Hematopoietic multipotent progenitor cell treated with erythropoietin and hydrocortisone succinate and interleukin-3 and kit ligand, for 4 days (in vitro differentiated cells): ENCODE measurements at places on chromosomes 6 and 20.
A peak's percentile ranks its signal among the peaks of the same experiment; 100 is the strongest.

DNA sequence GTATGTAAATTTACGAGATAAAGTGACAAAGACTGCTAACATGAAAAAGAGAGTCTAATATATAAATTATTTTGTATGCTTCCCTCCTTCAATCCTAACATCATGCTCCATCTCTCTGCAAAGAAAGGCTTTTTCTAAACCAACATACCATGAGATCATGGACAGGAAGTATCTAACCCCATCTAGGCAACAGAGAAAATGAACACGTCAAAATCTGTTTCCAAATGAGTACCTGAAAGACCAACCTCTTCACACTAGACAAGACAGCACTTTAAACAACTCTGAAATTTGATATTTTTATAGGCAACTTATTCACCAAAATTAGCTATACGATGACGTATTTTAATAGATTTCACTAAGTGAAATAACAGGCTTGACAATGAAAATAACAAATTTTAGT lies 54.6 kb downstream of the MAN1A1 start:
- DNase-seq, result no peak

DNA sequence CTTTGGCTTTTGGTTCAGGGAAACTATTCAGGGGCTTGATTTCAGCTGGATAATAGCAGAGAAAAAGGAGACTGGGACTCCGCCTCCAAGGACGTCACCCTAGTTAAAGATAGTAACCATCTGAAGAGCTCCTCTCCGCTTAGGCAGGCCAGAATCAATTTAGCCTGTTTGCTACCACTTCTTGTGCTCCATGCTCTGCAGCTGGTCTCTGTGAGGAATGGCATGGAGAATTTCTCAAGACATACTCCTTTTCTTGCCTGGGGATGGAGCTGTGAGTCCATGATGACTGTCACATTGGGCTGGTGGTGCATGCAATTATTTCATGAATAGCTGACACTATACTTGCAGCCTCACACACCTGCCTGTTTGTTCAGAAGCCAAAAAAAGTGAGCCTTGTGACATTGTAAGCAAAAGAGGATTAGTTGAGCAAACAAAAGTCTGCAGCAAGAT lies 61.4 kb downstream of the TXLNB start:
- DNase-seq, result peak; percentile 48

DNA sequence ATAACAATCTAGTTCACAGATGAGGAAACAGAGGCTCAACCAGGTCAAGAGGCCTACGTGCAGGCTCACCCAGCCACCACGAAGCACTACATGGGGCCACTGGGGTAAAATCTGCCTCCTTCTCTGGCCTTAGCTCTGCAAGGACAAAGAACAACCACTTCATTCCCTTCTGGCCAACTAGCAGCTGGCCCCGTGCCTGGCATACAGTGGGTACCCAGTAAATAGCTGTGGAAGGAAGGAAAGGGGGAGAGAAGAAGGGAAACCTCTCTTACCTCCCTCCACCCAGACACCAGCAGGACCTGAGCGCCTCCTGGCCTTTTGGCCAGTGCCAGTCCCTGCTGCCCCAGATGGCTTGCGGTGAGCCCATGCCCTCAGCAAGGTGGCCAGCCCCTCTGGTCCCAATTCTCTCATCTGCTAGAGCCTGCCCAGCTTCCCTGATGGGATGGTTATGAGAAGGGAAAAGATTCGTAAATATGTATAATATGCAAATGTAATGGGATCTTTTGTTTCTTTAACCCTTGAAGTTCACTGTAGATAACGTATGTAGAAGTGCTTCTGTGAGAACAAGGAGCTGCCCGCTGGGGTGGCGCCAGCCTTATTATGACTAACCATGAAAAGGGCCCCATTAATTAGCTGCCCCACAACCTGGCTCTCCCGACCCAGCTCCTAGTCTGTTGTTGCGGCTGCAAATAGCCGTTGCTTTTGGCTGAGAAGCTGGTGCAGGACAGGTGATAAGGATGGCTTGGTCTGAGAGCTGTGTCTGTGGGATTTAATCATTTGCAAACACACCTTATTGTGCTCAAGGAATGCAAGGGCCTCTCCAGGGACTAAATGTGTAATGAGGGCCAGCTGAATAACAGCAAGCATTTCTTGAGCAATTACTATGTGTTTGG lies 62.0 kb downstream of the DLGAP4 start:
- peak; percentile 28 for DNase-seq

- no peak for DNase-seq
Observed at GRCh38 chr20:16098890-16099639, 474.2 kb downstream of the KIF16B start.

- DNase-seq, result peak; percentile 47
Observed at GRCh38 chr6:135181333-135182070, 394 bp downstream of the MYB start.

DNA sequence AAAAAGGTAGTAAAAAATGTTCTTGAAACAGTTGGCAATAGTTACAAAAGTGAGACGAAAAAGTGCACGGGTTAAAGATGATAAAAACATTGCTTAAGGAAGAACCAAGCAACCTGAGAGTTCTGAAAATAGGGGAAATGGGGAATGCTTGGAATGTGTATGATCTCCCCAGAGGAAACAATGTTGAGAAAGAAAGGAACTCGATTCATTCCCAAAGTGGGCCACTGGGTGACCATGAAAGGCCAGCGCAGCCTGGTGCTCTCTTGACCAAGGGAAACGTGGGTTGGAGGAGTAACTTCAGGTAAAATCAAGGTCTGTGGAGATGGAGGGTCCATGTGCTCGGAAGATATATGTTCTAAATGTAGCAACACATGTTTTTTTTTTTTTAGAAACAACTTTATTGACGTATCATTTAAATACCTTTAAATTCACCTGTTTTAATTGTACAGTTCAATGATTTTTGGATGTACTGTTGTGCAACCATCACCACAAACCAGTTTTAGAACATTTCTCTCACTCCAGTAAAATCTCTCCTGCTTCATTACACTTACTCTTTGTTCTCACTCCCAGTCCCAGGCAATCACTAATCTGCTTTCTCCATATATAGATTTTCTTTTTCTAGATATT lies 34.5 kb upstream of the CEP85L start:
- DNase-seq, result no peak
